ENCODE measurements at places on chromosomes 13 and 19.

GRCh38 chr19:47506459-47506858 is 8.4 kb downstream of the NAPA start:
- DNase-seq, result no peak

GRCh38 chr19:32342695-32343094 is 2.7 kb upstream of the ZNF507 start:
- DNase-seq, result no peak

GRCh38 chr19:50851620-50852019 is 3.1 kb upstream of the KLK3 start:
- DNase-seq, result no peak

- peak; percentile 18 for DNase-seq
Observed at GRCh38 chr19:4172861-4173473, 9.4 kb downstream of the SIRT6 start.

- DNase-seq, result no peak
Observed at GRCh38 chr13:60356970-60357369, 40.0 kb upstream of the TDRD3 start.
